Stimulated activated CD8-positive, alpha-beta memory T cell treated with anti-CD3 and anti-CD28 coated beads, Interleukin-15, amount 100 ng/mL, for 4 hours (primary cell): ENCODE measurements at places on chromosomes 2 and 18.
A peak's percentile ranks its signal among the peaks of the same experiment; 100 is the strongest.

DNA sequence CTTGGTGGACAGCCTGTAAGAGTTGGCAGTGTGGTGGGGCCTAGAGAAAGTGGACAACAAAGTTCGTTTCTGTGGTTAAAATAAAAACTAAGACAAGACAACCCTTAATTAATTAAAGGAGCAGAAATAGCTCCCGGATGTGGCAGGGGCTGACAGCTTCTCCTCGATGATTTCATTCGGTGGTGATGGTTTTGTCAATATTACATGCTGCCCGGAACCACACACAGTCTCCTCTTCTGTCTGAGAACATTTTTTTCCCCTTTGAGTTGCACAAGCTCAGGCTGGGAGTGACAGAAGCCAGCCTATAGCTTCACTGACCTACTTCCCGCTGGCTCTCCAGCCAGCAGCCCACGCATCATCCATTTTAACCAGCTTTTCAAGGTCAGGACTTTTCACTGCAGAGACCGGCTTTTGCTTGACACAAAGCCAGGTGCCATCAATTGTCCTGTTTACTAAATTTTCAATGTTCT lies 378.8 kb downstream of the SLC4A3 start:
- DNase-seq: no peak

DNA sequence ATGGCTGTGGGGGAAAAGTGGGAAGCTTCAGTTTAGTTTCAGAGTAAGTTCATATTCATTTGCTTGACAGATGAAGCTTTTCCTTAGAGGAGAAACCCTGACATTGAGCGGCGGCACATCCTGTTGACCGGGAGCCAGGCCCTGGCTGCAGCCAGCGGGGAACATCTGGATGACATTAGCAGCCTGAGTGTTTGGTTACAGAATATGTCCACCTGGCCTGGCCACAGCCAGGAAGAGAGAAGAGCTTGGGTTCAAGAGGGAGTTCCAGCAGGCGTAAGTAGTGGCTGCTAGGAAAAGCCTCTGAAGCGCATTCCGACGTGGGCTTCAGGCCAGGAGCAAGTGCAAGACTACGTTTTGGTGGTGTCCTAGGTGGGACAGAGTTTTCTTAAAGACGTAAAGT lies 144.9 kb upstream of the MYCN start:
- DNase-seq: no peak

- no peak for DNase-seq
These were observed 2.2 kb downstream of the PARD6G start for GRCh38 chr18:80244956-80245730.

DNA sequence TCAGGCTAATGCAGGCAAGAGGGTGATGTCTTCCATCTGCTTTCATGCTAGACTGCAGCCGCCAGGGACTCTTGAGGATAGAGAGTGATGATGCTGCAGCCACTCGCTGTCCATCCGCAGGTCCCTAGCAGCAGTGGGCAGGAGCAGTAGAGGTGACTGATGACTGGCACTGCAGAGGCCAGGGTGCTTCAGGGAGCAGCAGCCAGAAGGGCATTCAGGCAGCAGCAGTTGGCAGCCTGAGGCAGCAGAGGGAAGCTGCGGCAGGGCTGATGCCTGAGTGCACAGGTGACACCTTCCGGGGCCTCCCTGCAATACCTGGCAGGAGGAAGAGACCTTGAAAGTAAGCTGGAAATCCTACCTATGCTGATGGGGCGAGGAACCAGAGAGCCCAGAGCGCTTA lies 214.2 kb downstream of the ICOS start:
- DNase-seq: no peak

DNA sequence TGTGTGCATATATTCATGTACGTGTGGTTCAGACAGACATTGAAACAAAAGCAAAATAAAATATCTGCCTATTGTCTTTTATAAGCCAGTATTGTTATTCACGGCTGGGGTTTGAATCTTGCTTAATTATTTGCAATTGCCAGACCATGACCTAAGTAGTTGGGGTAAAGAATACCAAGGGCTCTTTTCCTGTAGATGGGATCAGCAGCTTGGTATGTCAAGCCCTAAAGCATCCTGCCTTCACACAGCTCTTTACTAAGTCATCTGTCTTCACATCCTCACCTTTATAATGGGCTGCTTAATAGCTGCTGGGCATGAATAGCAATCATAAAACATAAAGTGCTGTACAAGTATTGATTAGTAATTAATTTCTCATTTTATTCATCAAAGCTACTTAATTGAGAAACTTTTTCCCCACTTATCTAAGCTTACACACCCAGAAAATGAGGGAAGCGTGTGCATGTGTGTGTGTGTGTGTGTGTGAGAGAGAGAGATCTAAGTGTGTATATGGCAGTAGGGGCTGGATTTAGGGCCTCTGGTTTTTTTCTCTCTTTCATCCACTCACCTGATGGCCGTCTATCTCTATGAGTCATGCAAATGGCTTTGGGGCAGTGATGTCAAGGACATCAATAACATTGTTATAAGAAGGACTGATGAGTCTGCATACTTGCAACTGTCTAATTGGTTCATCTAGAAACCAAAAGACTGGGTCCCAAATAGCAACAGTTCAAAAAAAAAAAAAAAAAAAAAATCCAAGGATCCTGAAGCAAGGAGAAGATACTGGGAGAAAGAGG lies 244.1 kb upstream of the TNP1 start:
- DNase-seq: no peak

- no peak for DNase-seq
These were observed 11.9 kb upstream of the ACTR3 start for GRCh38 chr2:113877711-113878598.

GRCh38 chr2:61396005-61396404 lies 74.9 kb downstream of the USP34 start:
- DNase-seq: no peak

DNA sequence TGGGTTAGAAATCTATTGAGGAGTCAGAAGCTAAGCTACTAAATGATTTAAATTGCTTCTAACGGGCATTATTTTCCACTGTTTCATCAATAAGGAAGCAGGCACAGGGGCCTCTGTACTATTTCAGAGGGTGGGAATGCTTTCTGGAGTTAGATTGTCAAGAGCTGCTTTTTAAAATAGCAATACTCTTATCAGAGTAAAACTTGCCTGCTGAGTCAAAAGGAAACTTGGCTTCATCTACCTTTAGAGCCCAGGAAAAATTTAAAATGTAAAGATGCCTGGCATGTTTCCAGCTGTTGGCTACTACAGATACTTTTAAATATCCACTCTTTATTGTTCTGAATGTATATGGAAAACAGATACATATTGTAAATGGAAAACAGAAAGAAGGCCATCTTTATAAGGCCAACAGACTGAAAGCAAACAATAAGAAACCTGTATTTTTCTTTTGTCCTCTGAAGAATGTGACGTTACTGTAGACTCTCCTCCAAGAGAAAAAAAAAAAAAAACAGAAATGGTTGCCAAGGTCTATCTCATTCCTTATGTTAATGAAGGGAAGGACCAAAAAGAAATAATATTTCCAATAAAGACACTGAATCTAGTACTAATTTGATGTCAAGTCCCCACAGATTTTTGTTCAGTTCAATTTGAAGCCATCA lies 79.1 kb downstream of the FIGN start:
- no peak for DNase-seq

DNA sequence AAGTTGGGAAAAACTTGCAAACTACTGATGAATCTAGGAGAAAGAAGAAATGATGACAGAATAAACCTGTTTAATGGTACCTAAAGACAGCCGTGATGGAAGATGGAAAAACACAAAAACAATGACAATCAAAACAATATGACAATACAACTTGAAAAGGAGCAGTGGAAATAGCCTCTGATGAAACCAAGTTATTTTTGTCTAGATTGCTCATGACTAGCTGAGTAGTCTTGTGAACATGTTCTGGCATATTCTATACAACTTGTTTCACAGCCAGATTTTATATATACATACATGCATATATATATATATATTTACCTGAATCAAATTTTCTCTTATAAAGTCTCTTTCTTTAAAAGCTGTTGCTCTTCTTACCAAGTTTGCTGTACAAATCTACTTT lies 439.1 kb downstream of the TGIF1 start:
- no peak for DNase-seq

DNA sequence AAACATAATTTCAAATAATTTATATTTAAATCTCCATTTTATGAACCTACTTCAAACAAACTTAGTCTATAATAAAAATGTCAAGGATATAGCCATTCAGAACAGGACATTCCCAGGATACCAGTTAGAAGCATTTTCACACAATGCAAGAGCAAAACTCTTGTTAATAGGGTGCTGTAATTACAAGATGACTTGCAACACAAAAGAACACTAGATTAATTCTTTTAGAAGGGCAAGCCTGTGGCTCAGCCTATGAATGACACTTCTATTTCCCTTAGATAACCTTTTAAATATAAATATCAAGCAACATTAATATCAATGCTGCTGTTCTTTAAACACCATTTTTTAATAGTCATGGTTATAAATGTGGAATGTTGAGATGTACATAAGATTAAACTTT lies 157.9 kb upstream of the SCN7A start:
- DNase-seq: no peak

GRCh38 chr2:41774011-41774605 lies 273.7 kb upstream of the PKDCC start:
- DNase-seq: no peak

GRCh38 chr2:20962939-20963557 lies 80.8 kb downstream of the APOB start:
- DNase-seq: peak; percentile 6

DNA sequence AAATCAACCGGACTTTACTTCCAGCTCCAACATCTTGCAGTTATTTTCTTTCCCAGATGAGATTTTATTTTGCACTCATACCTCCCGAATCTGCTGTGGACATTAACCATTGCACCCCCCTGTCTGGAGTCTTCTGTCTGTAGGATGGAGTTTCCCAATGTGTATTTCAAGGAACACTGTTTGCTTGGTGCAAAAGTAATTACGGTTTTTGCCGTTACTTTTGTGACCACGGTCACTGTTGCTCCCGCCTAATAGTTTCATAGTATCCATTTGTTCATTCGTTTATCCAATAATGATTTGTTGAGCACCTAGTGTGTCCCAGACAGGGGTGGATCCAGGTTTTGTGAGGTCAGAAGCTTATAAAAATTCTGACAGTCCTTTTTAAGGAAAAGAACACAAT lies 90.3 kb upstream of the BCL11A start:
- DNase-seq: no peak

- no peak for DNase-seq
These were observed 113.6 kb downstream of the KCNE4 start for GRCh38 chr2:223165423-223166214.

GRCh38 chr18:905948-906415 lies 1.3 kb downstream of the ADCYAP1 start:
- no peak for DNase-seq

- DNase-seq: no peak
These were observed 25.3 kb downstream of the PIEZO2 start for GRCh38 chr18:11124054-11124453.

DNA sequence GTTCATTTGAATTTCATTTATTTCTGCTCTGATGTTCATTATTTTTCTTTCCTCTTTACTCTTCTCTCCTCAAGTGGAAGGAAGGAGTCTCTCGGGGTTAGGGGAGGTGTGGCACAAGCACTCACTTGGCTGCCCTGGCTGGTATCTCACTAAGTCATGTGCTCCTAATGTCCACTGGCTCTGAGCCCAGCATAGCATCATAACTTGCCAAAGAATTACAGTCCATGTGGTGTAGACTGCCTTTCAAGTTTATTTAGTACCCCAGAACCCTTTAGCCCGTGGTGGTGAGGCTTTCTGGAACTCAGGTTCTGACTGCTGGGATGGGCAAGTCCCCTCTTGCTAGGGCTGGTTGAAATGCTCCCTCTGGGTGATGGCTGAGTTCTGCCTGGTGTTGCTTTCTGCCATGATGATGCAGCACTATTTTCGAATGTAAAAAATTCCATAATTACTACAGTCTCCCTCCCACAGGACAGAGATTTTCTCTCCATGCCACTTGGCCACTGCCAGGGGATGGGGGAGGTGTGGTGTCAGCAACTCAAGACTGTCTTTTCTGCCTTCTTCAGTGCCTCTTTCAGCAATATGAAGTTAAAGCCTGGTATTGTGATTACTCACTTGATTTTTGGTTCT lies 22.2 kb downstream of the SPAG16 start:
- DNase-seq: no peak

GRCh38 chr18:58264840-58265239 lies 220.8 kb downstream of the NEDD4L start:
- DNase-seq: no peak

- no peak for DNase-seq
These were observed 15.6 kb downstream of the LPIN1 start for GRCh38 chr2:11762031-11762430.

- DNase-seq: no peak
These were observed 90.0 kb downstream of the ZCCHC2 start for GRCh38 chr18:62612776-62613175.

DNA sequence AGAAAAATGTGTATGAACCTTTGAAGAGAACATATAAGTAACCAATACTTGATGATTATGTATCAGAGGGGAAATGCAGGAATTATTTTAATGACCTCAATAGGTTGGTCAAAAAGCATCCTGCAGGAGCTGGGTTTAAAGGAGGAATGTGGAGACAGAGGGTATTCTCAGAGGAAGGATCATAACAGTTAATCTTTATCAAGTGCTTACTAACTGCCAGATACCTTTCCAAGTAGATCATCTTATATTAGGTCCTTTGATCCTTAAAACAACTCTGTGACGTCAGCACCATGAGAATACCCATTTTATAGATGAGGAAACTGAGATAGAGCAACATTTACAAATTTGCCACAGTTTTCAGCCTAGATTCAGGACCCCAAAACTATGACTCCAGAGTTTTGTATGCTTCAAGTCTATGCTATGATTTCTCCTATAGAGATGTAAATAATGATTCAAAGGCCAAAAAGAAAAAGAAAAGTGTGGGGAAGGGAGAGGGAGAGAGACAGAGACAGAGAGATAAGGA lies 3.0 kb downstream of the RFTN2 start:
- no peak for DNase-seq

DNA sequence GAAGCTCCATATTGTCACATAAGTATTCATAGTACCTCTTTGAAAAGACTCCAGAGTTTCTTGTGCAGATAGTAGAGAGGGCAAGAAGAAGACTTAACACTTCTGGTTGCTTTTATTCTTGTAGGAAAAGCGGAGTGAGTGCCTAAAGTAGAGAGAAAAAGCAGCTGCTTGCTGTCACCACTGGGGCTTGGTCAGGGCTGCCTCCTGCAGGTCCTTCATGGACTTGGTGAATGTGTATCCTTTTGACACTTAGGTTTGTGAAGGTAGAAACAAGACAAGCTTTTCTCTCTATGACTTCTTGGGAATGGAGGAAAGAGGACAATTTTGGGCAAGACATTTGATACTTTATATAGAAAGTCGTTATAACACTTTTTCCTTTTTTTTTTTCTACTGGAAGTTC lies 312.8 kb upstream of the FANCL start:
- DNase-seq: no peak
